ENCODE measurements at places on chromosomes 3 and 15.

GRCh38 chr3:171833789-171834460, 9.2 kb upstream of the TMEM212 start:
- no peak for DNase-seq

GRCh38 chr3:155365178-155365783, 71.8 kb upstream of the STRIT1 start:
- DNase-seq, result no peak

DNA sequence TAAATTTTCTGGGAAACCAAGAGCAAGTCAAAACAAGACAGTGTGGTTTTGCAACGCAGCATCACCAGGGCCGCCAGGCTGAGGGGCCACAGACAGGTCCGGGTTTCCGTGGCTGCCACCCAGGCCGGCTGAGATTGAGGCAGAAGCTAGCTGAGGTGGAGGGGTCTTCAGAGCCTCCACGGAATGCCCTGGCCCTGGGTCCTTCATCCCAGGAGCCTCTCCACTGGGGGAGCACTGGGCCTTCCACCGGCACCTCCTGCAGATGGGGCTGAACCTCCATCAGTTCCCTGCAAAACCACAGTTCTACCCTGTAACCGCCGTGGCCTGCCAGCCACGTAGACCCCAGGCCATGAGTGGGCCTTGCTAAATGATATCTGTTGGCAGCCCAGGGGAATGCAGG, 152.7 kb downstream of the CHSY1 start:
- DNase-seq, result no peak

DNA sequence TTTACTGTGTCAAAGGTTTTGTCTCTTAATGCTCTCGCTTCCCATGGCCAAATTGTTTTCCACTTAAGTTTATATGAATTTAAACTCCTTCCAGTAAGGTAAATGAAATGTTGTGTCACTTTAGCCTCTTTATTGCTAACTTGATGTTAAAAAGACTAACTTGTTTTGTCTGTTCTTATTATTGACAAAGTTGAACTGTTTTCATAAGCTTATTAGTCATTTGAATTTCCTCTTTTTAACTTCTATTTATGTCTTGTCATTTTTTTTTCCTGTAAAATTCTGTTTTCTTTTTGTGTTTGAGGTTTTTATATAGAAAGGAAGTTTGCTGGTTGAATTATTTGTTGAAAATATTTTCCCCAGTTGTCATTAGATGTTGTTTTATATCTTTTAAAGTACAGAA, 25.8 kb downstream of the FAM98B start:
- no peak for DNase-seq

DNA sequence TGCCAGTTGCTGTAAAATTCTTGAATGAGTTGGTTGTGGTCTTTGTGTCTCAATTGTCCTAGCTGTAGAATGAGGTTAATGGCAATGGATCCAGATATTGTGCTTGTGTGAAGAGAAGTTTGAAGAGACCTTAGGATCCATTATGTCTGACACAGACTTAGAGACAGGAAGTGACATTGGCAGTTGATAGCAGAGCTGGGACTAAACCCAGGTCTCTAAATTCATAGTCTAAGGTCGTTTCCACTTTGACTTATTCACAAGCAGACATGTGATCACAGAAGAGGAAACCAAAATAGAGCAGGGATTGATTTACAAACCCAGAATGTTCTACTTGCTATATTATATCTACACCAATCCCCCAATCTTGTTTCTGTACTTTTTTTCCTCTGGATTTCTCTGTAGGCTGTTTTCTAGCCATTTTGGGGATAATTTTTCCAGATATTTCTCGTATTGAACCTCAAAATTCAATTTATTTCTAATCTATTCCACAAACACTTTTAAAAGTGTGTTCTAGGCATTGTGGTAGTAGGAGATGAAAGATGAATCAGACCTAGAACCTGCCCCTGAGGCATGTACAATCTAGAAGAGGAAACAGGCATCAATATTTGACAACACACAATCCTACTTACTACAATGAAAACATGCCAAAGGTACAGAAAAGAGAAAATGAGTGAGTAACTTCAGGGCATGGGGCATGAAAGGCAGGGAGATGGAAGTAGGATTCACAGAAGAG, 123.3 kb downstream of the NFKBIZ start:
- no peak for DNase-seq

GRCh38 chr3:7536921-7537320, 676.0 kb downstream of the GRM7 start:
- DNase-seq, result no peak

GRCh38 chr3:132004571-132004970, 30.2 kb downstream of the CPNE4 start:
- DNase-seq, result no peak

DNA sequence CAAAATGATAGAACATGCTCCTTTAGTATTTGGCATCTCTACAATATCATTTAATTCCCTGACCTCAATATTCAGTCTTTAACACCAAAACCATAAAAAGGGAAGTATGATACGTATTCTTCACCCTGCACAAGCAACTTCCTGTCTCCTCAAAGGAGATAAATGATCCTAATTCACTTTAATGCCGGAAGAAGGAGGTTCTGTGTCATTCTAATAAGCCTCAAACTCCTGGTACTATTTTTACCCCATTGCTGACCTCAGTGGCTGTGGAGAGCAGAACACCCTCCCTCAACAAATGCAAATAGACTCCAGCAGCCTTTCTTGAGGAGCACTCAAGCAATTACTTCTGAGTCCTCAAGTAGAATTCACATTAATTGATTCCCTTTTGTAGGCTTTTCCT, 173.3 kb downstream of the TMEM108 start:
- peak; percentile 36 for DNase-seq

- no peak for DNase-seq
Measured at GRCh38 chr3:16673530-16673929, 68.3 kb upstream of the DAZL start.

GRCh38 chr3:128488636-128488990, 4.4 kb downstream of the GATA2 start:
- no peak for DNase-seq

- no peak for DNase-seq
Measured at GRCh38 chr3:38950581-38950980, 101.2 kb downstream of the SCN11A start.

DNA sequence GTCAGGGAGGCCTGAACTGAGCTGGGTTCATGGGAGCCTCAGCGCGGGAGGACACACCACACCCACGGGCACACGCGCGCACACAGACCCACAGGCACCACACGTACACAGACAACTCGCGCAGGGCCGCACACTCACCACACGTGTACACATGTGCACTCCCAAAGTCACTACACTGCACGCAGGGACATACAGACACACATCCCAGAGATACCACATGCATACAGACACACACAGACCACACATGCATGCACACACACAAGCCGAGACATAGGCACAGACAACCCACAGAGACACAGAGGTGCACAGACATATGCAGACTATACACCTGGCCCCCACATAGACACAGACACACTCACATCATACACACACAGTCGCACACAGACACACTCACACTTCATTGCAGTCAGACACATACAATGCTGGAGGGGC, 1.1 kb upstream of the MGLL start:
- peak; percentile 60 for DNase-seq

DNA sequence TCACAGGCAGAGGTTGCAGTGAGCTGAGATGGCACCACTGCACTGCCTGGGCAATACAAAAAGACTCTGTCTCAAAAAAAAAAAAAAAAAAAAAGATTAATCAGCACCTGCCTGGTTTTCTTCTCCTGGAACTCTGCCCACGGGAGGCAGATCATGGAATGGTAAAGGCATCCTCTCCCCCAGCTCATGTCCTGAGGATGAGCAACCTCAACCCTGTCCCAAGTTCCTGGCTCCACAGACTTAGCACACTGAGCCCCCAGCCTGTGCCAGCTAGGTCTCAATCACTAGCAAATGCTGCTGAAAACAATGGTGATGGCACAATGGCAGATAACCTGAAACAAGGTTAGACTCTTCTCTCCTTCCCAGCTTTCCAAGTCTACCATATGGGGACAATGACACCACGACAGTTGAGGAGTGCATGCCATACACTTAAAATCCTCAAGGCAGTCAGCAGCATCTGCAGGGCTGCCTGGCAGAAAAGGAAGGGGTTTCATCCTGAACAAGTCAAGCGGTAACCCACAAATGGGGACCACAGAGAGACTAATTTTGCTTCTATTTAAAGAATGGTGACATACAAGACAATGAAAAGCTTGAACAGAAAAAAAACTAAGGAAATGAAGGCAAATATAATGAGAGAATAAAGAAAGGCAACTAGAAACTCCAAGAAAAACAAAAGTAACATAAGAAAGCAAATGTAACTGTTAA, 4.8 kb downstream of the CLN6 start:
- no peak for DNase-seq

- DNase-seq, result no peak
Measured at GRCh38 chr3:58334013-58334321, 1.3 kb downstream of the PXK start.

DNA sequence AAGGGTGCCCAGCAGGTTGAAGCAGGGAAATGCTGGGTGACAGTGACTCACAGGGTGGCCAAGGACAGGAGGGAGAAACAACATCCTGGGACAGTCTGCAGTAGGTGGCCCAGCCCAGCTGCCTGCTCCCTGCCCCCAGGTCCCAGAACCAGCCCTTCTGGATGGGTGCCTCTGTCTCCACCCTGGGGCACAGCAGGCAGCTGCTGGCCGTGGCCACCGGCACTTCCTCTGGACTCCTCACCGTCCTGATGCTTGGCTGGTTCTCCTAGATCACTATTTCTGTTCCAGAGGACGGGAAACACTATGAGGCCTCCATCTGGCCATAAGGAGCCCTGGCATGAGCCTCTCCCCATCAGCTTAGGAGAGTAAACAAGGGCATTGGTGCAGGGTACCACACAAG, 258.9 kb downstream of the XXYLT1 start:
- no peak for DNase-seq

DNA sequence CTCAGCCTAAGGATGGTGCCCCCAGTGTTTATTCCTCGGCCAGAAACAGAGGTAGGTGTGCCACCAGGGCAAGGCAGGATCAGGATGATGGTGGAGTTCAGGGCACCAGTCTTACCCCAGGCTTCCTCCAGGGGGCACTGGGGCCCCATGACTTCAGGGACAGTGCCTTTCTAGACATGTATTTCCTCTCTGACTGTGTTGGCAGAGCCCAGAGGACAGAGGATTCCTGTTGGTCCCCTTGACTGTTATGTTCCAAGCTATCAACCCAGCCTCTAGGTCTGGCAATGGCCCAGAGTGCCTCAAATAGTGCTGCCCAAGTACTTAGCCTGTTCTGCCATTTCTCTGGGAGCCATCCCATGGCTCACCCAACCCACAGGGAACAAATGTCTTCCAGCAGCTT, 2.8 kb downstream of the HEMK1 start:
- peak; percentile 70 for DNase-seq

DNA sequence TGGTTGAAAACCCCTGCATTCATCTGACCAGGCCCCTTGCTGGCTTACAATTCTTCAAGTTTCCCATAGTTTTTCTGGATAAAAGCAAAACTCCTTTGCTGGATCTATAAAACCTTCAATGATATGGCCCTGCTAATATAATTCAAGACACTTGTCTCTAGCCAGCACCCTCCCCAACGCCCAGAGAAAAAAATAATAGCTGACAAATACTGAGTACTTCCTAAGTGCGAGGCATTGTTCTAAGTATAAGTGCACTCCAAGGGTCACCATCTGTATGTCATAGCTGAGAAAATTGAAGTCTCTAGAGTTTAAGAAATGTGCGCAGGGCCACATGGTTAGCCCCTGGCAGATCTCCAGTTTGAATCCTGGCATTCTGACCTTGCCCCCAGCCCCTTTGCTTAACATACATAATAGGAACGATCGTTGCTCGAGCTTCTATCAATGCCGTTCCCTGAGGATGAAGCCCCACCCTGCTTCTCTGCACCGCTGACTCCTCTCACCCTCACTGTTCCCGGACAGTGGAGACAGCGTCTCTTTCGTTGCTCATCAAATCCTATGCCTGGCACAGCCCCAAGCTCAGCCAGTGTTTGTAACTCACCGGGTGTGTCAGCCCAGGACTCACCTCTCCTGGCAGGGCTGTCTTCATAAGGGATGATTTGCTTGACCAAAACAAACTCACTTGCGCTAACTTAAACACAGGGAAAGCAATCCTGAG, 377.1 kb upstream of the PROK2 start:
- no peak for DNase-seq

GRCh38 chr3:42853056-42853455, 22.6 kb downstream of the CYP8B1 start:
- DNase-seq, result no peak

DNA sequence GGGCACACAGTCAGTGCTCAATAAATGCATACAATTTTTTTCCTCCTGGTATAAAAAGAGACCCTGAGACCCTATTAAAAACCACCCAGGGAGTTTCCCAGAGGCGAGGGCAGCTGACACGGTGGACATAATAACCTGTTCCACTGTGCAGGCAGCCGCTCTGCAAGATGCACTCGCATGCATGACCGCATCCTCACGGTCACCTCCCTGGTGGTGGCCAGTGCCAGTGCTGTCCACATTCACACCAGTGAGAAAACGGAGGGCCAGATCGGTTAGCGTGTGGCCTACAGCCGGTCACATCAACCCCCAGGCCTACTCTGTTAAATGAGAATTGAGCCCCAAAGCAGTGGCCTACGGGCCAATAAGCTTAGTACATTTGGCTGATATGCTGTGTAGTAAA, 24.8 kb downstream of the SH3BP5 start:
- DNase-seq, result peak; percentile 45

DNA sequence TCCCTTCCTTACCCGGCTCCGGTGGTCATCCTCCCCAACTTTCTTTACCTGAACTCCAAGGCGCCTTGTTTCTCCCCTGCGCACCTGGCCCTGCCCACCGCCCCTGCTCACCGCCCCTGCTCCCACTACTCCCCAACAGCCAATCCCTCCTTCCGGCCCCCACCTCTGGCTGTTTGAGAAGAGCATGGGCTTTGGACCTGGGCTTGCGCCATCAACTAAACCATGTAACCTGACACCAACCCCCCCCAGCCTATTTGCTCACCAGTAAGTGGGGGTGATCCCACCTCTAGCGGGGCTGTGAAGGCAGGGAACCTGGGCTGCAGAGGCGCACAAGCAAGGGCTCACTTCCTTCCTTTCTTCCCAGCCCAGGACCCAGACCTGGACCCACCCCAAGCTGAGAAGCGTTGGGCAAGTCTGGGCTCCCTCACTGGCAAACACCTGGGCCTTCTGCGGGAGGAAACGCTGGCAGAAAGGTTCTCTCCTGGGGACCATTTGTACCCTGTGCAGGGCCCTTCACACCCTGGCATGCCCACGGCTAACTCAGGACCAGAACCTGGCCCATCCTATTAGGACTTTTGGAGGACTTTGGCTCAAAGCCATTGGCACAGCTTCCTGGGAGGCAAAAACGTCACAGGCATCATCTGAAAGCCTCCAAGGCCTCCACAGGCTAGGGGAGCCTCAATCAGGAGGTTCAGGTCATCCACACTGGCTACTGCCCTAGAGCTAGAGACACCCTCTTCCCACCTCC, at the start of gene PLXNB1:
Gene PLXNB1, minus strand, starts transcription at position 127 of the 748 bp plus-strand sequence. CDS start 5,475 bp downstream, outside the sequence.
- no peak for DNase-seq

DNA sequence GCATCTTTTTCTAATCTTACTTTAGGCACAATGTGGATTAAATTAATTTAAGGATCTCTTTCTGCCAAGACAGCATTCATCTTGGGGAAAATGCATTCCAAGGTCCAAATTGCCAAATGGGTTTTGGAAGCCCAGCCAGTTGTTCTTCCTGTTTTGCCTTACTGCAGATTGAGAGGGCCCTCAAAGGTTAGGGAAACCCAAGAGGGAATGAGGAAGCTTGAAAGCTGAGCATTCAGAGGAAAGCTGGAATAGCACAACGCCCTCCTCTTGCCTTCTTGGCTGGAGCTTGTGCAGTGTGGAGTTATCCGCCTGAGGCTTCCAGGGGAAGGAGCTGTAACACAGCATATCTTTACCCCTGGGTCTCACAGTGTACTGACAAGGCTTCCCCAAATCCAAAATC, 18.2 kb upstream of the SACM1L start:
- no peak for DNase-seq
